ENCODE measurements at places on chromosomes 3 and 15. TPM values are rescaled to one million over a fixed set of nuclear protein-coding genes. Genes with fewer than 3 reads are reported as not detected.

LRRC34 gene
- total RNA-seq, result not detected

DNA sequence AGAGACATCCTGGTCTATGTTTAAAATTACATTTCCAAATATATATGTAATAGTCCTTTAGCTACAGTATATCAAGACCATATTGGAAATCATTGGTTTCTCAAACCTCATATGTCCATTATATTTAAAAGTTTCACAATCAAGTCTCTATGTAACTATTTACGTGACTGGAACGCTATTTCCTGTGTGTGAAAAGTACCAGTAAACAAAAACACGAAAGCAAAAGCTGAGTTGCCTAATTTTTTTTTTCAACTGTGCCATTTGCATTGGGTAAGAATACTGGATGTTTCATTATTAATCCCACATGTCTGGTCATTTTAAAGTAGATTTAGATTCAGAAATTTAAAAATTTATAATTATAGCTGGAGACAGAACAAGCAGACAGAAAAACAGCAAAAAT lies 381.4 kb downstream of the TBC1D5 start:
- H3K4me3 ChIP-seq, result no peak overlapping the region
- no peaks in the 10 kb centered on the region for H3K27me3 ChIP-seq
- no peak for DNase-seq
- no peaks in the 10 kb centered on the region for H3K4me1 ChIP-seq
- no peaks in the 10 kb centered on the region for H3K36me3 ChIP-seq
- no peak overlapping the region for H3K27ac ChIP-seq

TFRC gene
- total RNA-seq, result 261 TPM

AMT gene
- total RNA-seq, result 4.8 TPM

DNA sequence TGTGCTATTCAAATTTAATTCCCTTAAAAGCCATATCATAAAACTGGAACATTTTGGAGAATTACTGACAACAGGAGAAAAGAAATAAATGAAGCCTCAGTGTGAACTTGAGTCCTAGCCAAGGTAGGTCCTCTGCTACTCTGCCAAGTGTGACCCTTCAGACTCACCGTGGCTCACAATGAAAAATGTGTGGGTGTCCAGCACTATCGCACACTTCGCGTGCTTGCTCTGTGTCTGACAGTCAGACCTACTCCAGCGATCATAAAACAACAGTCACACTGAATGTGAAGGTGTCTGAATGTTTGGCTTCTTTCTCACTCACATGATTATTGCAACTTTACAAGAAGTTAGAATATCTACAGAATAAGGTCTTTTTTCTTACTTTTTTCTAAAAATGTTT lies 65.8 kb upstream of the TRA2B start:
- H3K4me1 ChIP-seq, result no peaks in the 10 kb centered on the region
- no peaks in the 10 kb centered on the region for H3K36me3 ChIP-seq
- no peak overlapping the region for H3K27ac ChIP-seq
- no peak overlapping the region for H3K4me3 ChIP-seq
- no peaks in the 10 kb centered on the region for H3K27me3 ChIP-seq
